ENCODE measurements at places on chromosomes 13 and 19.
A peak's percentile ranks its signal among the peaks of the same experiment; 100 is the strongest.

DNA sequence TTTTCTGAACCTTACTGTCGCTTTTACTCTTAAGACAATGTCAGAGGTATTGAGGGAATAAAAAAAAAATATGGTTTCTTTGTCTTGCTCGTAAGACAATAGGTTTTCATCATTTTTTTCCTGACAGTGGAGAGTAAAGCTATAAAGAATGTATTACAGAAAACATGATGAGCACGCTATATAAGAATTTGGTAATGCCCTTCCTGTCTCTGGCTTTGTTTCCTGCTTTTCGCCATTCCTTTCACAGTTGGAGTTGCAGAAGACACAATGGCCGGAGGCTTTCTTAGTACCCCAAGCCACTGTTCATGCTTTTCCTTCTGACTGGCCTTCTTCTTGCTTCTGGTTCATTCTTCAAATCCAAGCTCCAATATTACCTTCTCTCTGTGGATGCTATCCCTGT, 101.0 kb upstream of the DACH1 start:
- DNase-seq = no peak

GRCh38 chr19:12840091-12841079, 2.1 kb downstream of the MAST1 start:
- peak; percentile 91 for DNase-seq

DNA sequence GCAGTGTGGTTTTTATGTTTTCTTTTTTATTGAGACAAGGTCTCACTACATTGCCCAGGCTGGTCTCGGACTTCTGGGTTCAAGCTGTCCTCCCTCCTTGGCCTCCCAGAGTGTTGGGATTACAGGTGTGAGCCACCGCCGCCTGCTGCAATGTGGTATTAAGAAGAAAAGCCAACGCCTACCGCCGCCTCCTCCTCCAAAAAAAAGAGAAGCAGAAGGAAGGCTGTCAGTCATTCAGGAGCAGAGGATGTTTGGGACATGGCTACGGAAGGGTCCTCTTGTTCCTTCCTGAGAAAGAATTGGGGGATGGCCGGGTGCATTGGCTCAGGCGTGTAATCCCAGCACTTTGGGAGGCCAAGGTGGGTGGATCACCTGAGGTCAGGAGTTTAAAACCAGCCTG, 1.2 kb downstream of the PPP1R37 start:
- DNase-seq = no peak

DNA sequence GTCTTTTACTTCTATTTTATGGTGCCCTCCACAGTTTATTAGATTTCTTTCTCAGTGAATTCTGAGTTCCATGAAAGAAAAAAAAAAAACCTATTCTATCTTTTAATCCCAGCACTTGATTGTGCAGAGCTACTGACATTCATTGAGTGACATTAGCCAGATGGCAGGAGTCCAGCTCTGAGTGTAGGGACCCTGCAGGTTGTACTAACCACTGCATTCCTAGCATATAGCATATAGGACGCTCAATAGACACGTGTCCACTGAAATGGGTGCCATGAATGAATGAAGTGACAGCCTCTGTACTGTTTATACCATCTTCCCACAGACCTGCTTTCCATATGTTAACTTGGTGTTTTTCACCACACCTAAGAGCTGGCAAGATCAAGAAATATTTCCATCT, 206.3 kb downstream of the RAP2A start:
- DNase-seq = no peak

- DNase-seq = no peak
These were observed 216.4 kb downstream of the DCT start for GRCh38 chr13:94263038-94263437.
